ENCODE measurements at places on chromosomes 2 and 18.

- no peak for DNase-seq
These were observed 137.1 kb downstream of the ZEB2 start for GRCh38 chr2:144382849-144383248.

DNA sequence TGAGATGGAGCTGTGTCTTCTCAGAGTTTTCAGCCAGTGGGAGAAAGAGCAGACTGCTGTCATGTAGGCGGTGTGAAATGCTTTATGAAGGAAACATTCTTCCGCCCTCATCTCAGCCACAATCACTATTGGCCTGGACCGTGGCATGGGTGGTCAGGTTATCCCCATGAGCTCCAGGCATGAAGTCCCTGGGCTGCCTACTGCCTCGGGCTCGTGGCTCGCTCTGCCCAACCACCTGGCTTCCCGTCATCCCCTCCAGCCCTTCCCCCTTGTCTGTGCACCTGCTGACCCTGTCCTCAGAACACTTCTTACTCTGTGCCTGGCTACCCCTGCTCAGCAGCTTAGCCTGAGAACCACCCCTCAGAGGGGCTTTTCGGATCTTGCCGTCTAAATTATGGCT lies 15.5 kb downstream of the COLEC11 start:
- DNase-seq, result no peak

GRCh38 chr18:46067438-46068007 lies 4.5 kb downstream of the PSTPIP2 start:
- no peak for DNase-seq

GRCh38 chr2:20571644-20572215 lies 79.2 kb downstream of the HS1BP3 start:
- DNase-seq, result no peak

DNA sequence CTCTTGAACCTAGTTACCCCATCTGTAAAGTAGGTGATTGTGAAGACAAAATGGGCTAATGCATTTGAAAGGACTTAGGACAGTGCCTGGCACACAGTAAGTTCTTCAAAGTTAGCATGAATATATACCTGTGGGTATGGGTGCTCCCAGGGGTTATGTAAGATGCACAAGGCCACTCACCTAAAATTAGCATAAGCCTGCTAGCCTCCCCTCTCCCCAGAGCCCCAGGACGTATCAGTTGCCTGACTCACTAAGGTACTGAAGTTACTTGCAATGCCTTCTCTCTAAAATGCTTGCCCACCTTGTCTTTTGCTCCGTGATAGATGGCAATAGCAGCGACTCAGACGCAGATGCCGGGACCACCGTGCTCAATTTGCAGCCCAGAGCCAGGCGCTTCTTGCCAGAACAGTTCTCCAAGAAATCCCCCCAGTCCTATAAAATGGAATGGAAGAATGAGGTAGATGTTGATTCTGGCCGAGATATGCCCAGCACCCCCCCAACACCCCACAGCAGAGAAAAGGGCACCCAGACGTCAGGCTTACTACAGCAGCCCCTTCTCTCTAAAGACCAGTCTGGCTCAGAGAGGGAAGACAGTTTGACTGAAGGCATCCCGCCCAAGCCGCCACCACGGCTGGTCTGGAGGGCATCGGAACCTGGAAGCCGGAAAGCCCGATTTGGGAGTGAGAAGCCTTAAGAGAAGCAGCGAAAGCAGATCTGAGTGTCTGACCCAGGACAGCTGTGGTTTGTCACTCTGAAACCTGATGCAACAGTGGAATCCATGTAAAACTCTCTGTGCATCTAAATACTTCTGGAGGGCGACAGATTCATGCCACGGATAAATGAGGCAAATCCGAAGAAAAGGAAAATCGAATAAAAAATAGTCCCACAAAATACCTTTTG lies 53.8 kb upstream of the TMEM182 start:
- DNase-seq, result no peak

DNA sequence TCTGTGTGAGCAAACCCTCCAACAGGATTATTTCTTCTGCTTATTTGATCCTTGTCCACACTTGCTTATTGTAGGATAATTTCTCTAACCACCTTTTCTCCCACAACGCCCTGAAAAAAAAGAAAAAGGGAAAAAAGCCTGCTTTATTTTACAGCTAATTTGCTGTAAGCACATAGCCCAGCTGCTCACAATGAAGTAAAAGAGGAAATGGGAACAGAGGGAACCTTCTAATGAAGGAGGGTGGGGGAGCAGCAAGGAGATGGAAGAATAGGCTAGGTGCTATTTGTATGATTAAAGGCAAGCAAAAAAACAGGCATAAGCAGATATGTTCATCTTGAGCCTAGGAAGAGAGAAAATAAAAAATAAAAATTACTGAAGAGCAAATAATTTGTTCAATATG lies 331.6 kb downstream of the TXNL1 start:
- no peak for DNase-seq

- no peak for DNase-seq
These were observed 160.6 kb downstream of the ANKRD30B start for GRCh38 chr18:14908541-14908940.

Measured in activated CD8-positive, alpha-beta memory T cell treated with anti-CD3 and anti-CD28 coated beads for 1 hour (primary cell).